NCI-H1436 (cell line): ENCODE measurements at places on chromosomes 2 and 18.

GRCh38 chr2:33272001-33272400 lies 204.4 kb upstream of the RASGRP3 start:
- DNase-seq, result no peak

DNA sequence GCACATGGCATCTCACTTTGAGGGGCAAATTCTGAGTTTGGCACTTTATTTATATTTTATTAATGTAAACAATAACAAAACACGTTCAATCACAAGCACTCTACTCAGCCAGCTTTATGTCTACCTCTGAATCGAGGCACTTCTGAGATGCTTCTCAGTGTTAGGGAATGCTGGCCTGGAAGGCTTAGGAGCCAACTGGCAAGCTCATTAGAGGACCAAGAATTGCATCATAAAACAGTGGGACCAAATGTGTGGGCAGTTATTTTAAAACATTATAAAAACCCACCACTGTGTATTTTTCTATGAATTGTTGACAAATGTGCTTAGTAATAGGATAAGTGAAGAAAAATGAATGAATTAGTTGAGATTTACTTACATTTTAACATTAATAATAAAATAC lies 46.8 kb upstream of the SMIM21 start:
- no peak for DNase-seq

DNA sequence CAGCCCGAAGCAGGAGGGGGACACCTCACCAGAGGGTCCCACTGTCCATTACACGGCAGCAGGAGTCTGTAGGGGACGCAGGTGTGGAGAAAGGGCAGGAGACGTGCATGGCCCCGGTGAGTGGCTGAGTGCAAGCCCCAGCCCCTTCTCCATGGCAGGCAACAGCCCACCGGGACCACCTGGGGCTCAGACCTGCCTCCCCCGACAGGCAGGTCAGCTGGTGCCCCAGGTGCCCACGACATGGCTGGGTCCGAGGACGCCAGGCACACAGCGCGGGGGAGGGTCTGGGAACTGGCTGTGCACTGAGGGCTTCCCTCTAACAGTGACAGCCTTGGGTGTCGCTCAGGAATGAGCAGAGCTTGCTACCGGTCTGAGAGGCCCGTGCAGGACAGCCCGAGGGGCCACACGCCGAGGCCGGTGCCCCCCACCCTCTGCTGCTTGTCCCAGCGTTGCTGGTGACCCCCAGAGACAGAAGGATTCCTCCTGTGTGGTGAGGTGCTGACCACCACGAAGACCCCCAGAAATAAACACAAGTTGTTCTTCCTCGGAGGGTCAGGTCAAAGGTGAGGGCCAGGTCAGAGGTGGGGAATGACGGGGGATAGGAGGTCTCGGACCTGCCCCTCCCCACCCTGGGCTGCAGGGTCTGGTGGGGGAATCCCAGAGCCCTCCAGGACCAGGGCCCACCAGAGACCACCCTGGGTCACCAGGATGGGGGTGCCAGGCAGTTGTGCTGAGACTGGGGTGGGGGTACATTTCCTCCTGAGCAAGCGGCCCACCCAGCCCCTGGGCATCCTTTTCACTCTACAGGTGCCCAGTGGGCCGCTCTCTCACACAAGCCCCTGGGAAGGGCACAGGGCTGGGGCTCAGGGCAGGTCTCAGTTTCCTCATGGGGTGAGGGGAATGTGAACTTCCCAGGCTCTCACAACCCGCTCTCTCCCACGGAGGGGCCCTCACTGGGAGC lies 50.6 kb downstream of the SLC66A2 start:
- DNase-seq, result no peak

DNA sequence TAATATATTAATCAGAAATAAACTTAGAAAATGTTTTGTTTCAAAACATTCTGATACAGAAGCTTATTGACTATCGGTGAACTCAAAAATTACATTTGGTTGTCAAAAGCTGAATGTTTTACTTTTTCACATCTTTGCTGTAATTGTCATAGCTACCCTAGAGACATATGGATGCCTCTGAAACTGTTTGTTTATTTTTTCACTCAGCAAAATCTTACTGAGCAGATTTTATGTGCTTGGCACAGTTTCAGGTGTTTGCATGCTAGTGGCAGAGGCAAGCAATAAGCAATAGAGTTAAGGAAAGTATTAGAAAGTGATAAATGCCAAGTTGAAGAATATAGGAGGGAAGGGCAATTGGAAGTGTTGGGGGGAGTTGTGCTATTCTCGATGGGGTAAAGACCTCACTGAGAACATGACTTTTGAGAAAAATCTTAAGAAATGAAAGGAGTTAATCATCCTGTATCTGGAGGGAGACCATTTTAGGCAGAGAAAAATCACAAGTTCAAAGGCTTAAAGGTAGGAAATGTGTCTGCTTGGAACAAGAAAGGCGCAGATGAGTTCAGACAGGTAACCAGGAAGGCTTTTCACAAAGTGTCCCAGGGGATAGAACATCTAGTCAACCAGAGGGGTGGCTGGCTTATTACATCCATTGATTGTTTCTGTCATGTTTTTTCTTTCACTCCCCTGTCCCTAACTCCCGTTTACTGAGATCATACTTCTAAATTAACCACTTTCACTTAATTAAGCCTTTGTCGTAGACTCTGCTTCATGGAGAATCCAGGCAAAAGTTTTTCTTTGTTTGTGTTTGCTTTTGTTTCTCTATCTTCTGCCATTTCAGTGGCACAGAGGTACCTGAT lies 27.2 kb upstream of the COBLL1 start:
- no peak for DNase-seq

DNA sequence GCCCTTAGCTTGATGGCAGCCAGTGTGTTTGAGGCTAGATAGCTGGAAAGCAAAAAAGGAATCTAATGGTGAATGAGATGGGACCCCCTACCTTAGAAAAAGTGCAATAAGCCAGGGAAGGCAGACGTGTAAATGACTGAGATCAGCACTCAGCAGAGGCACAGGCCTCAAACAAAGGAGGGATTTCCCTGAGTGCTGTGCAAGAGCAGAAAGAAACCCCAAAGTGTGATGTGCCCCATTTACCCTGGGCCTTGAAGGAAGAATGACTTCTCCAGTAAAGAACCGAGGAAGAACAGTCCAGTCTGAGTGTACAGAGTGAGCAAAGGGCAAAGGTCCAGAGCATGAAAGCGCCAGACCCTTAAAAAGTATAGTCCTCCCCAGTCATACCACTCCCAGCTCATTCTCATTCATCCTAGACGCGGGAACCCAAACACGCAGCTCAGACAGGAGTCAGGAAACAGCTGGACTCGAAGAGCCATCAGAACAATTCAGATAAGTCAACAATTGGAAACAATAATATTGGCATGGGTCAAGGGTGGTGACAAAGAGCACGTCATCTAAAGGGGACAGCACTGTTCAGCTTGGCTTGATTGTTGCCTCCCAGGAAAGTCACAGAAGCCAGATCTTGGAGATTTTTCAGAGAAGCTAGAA lies 121.7 kb downstream of the INO80D start:
- no peak for DNase-seq

DNA sequence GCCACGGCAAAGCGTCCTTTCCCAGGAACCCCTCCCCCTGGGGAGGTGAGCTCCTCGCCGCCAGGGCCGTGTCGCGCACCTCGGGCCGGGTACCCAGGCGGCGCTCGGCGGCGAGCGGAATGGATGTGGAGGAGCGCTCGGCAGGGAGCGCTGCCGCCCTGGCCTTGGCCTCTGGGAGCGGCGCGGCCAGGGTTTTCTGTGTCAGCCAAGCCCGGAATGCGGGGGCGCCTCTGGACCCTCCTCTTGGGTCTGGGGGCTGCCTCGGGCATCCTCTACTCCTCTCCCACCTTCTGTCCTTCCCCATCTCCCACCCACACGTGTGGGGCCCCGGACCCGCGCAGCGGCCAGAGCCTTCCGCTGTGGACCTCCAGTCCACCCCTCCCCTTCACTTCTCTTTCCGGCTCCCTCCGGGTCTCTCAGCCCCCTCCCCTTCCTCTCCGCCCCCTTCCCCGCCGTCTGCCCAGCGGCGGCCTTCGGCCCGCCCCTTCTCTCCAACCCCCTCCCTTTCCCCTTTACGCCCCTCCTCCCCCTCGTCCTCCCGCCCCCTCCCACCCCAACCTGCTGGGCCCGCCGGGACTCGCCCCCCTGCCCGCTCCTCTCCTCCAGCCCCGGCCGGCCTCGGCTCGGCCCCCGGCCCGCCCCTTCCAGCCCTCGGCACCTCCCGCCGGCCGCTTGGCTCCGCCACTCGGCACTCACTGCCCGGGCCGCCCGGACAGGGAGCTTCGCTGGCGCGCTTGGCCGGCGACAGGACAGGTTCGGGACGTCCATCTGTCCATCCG lies at the start of gene MERTK:
TSS of gene MERTK (plus strand) at position 684 of the 779 bp plus-strand sequence. CDS start 129 bp downstream, outside the sequence.
- DNase-seq, result peak; percentile 71

DNA sequence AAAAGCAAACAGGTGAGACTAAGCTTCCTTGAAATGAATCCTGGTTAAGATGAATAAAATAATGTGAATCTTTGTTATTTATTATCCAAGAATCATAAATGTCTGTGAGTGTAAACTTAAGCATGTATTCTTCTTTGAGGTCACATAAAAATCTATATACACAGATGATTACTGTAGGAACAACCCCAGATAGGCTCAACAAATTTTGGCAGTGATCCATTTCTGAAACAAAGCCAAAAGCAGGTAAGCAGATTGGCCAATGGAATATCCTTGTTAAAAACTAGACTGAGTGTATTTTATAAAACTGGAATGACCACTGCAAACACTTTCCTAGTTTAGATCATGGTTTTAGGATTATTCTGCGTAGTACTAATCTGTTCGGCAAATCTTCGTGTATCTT lies 11.3 kb downstream of the SCYGR5 start:
- no peak for DNase-seq

GRCh38 chr18:76788571-76789317 lies 33.6 kb upstream of the ZNF236 start:
- no peak for DNase-seq

- peak; percentile 38 for DNase-seq
These were observed 5.4 kb upstream of the SATB2 start for GRCh38 chr2:199462956-199463692.

DNA sequence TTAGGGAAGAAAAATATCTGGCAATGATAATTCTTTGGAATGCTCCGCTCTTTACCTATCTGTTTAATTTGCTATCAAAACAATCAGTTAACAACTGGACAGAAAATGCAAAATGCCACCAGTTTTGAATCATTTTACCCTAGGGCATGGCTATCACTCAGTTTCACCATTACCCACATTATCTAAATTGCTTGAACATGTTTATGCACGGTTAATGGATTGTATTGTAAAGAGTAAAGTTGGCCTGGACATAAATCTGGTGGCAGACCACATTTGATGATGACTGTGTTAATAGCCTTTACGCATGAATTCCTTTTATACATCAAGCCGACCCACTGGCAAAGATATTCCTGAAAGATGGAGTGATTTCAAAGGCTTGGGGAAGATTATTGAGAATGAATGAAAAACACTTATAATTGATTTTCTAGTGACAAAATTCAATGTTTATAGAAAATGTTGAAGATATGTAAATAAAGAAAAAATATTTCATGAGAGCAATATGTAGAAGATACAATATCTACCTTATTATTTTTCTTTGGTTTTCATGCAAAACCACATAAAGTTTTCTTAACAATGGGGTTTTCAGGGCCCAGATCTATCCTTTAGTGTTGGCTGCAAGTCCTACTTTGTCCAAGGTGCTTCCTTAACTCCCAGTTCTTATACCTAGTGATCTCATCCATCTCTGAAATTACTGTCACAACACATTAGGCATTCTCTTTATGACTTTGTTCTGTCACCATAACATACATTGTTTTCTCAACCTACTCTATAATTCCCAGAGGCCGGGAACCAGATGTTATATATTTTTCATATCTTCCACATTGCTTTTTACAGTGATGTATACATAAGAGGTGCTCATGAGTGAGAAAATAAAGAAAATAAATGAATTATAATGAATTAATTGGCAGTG lies 265.1 kb downstream of the RIT2 start:
- no peak for DNase-seq

GRCh38 chr2:189116979-189117378 lies 62.6 kb downstream of the COL5A2 start:
- DNase-seq, result no peak

DNA sequence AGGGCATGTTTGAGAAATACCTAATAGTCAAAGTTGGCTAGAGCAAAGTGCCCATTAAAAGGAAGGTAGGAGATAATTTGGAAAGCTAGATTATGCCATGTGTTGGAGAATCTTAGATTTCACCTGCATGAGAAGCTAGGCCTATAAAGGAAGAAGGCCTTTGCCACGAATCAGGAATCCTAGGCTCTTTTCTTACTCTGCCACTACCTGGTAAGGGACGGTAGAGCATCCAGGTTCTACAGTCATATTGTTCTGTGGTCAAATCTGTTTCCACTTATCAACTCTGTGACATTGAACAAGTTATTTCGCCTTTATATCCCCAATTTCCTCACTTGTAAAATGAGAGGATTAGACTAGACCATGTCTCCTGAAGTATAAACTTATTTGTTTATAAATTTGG lies 3.6 kb upstream of the KCNJ3 start:
- no peak for DNase-seq

- no peak for DNase-seq
These were observed 69.0 kb downstream of the ANKRD44 start for GRCh38 chr2:197241596-197241995.

DNA sequence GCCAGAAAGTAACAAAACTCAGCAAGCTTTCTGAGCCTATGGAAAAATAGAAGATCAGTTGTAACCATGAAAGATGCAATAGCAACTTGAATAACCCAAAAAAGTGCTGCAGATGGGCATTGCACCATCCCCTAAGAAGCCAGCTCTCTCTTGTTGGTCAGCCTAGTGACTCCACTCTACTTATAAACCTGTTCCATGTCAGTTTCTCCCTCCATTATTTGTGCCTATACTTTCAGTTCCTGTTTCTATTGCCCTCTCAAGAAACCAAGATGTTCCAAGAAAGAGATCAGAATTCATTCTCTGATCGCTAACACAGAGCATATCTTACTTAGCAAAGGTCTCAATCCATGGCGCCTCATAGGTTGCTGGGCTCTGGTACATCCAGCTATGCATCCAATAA lies 170.3 kb upstream of the MAP2 start:
- no peak for DNase-seq

DNA sequence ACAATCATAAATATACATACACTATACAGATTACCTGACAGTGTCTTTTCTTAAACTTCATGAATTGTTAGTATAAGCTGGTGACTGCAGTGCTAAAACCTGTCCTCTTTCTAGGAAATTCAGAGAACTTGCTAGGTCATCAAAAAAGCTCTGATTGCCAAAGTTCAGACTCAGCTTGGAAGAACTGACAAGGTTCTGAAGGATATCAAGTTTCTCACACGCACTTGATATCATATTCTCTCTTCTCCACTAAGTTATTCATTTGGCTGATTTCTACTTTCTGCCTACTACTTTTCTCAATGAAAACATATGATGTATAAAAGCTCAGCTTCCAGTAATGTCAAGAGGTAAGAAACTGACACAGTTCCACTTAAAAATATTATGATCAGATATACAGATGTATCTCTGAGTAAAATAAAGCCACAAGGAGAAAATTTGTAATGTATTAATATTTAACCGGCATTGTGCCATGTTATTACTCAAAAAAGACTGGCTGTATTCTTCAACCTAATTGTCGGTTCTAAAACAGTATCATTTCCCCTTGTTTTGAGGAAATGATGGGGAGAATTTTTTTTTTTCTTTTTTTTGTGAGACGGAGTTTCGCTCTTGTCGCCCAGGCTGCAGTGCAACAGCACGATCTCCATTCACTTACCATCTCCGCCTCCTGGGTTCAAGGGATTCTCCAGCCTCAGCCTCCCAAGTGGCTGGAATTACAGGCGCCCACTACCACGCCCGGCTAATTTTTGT lies 2.4 kb downstream of the OSBPL1A start:
- DNase-seq, result no peak
